NCI-H1417 (cell line): ENCODE measurements at places on chromosomes 1 and 21.

GRCh38 chr1:64263335-64263734 is 59.9 kb downstream of the UBE2U start:
- DNase-seq = no peak

DNA sequence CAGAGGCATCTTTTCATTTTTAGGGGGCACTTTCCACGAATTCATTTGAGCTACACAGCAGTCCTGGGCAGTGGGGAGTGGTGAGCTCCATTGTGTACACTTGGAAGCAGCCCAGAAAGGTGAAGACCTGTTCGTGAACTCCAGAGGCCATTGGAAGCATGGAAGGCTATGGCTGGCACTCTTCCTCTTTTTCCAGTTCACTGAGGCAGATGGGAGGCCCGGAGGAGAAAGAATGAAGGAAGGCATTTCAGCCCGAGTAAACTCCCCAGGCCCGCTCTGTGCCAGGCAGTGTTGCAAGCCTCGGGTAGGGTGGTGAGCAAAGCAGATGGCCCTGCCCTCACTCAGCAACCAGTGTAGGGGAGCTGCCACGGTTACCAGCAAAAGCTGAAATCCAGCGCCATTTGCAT is 673 bp upstream of the DHCR24 start:
- DNase-seq = no peak

GRCh38 chr21:41805643-41806042 is 38.8 kb upstream of the RIPK4 start:
- no peak for DNase-seq

GRCh38 chr21:14617871-14618270 is 71.8 kb upstream of the SAMSN1 start:
- no peak for DNase-seq
